ENCODE measurements at places on chromosomes 3 and 15.
A peak's percentile ranks its signal among the peaks of the same experiment; 100 is the strongest.

- DNase-seq = no peak
These were observed 6.4 kb downstream of the ASTE1 start for GRCh38 chr3:131020122-131020693.

GRCh38 chr3:14563946-14564539 lies 23.9 kb upstream of the GRIP2 start:
- DNase-seq = no peak

GRCh38 chr15:31265090-31265870 lies 61.4 kb upstream of the KLF13 start:
- DNase-seq = no peak

DNA sequence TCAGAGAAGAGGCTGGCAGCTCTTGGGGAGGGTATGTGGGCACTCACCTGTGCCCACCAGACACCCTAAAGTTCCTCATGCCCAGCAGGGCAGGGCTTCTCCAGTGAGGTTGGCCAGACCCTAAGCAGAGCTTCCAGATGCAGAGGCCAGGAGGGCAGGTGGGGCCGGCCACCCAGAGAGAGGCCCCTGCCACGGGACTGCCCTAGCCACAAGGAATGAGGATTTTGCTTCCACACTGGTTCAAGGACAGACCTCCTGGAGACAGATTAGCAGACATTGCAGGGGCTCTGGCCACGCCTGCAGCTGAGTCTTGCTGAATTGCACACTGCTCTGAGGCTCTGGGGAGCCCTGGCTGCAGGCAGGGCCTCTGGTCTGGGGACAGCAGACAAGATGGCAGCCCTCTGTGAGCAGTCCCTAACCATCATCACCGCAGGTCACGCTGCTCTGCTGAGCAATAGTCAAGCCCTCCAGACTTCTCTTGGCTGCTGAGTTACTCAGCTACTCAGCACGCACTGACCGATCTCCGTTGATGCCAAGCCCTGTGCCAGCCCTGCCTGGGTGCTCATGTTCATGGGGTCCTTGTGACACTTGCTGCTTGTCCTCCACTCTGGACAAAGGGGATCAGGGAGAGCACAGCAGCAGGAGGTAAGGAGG lies 117.4 kb upstream of the ABHD17C start:
- DNase-seq = no peak

DNA sequence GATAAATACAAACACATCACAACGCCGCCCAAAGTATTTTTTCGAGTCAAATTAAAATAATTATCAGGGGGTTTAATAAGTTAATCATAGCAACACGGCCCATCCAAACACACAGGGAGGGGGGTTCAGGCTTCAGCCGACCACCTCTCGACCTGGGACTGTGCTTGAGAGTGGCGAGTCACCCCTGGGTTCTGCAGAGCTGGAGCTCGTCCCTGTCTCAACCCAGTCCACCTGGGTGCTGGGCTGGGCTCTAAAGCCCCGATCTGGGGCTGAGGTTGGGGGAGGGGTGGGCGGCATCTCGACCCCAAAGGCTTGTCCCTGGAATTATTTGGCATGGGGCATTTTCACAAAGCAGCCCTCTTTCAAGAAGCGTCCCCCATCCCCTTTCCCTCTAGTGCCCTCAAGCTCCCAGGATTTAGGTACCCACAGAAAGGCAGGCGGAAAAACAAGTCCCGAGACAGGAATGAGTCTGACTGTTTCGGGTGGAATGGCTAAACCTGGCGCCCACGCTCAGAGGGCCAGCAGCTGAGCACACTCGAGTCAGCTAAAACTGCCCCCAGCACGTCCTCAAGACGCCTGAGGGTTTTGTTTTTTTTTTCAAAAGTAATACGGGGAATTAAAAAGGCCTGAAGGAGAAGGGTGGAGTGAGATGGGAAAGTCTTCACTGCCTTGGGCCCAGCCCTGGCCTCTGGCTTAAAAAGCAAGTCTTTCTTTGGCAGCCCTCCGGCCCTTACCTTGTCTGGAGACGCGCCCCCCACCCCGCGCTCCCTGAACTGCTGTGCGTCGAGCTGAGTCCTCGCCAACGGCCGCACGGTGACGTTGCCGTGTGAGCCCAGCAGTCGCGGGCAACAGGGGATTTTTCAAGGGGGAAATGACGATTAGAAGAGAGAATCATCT lies 32.5 kb downstream of the NR2F2 start:
- DNase-seq = peak; percentile 47

DNA sequence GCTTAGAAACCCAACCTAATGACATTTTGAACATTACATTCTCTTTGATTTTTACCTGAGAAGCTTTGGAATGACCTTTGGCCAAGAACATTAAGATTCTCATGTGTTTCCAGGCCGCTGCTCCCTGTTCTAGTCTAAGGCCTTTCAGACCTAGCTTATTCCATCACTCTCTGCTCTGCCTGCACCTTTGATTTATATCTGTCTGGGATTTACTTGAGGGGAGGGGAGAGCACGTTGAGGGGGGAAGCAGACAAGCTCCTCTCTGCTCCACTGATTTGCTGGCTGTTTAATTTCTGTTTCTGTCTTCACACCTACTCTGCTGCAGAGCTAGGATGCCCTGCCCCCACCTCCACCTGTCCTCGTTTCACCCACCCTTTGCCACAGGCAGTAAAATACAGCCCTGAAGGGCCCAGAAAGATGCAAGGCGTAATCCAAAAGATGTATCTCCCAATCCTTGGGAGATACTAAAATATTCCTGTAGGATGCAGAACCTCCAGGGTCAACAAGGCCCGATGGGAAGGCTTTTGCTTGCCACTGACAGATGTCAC lies 429.8 kb downstream of the EPHB1 start:
- no peak for DNase-seq

DNA sequence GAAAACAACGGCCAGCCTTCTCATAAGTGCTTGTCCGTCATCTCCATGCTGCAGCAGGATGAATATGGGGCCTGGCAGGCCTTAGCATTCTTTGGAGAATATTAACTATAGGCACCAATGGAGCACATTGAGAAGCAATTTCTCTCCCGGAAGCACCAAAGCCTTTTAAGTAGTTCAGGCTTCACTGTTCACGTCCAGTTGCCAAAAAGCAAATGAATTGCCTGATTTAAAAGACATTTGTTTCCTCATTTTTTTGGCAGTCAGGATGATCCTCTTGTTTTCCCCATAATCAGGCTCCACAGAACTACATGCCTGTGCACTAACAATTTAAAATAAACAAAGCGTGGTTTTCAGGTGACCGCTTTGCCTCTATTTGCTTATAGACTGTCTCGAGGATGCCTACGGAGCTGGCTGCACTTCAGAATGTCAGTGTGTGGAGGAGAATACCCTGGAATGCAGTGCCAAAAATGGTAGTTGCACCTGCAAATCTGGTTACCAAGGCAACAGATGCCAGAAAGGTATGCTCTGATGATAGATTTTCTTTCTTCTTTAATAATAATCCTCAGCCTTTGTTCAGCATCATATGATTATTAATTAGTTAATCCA lies 725.2 kb upstream of the GOLIM4 start:
- no peak for DNase-seq

GRCh38 chr3:9110316-9110715 lies 139.1 kb downstream of the SRGAP3 start:
- DNase-seq = no peak

GRCh38 chr15:50137893-50138292 lies 18.9 kb upstream of the ATP8B4 start:
- no peak for DNase-seq

- DNase-seq = peak; percentile 33
These were observed 62.1 kb downstream of the RASGRF1 start for GRCh38 chr15:79028411-79028964.

GRCh38 chr15:68303134-68303533 lies 25.6 kb downstream of the FEM1B start:
- no peak for DNase-seq

- DNase-seq = peak; percentile 61
These were observed 136.5 kb upstream of the TBL1XR1 start for GRCh38 chr3:177333533-177334520.

- DNase-seq = peak; percentile 10
These were observed 2.1 kb upstream of the GABRA5 start for GRCh38 chr15:26864664-26865191.

DNA sequence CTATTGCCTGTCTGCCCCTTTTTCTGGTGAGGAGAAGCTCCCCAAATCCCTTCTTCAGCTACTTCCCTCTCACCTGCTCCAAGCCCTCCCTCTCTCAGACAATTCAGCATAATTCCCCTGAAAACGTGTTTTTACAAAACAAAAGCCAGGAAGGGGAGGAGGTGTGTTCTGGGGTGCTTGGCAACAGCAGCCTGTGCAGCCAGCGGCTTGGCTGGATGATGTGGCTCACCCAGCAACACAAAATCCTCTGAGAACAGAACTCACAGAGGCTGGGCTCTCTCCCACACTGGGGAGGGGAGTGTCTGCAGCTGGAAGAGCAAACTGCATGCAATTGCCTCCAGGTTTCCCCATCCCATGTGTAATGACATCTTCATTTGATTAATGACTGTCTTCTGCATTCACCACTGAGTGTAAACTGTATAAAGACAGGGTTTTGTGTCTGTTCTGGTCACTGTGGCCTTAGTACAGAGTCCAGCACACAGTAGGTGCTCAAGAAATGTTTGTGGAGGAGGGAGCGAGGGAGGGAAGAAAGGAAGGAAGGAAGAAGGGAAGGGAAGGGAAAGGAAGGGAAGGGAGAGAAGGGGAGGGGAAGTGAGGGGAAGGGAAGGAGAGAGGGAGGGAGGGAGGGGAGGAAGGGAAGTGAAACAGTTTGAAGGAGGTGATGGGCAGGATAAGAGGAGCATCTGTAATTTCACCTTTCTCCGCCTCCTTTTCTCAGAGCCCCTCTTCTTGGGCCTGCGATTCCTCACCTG lies 70.1 kb upstream of the GLCE start:
- peak; percentile 48 for DNase-seq

DNA sequence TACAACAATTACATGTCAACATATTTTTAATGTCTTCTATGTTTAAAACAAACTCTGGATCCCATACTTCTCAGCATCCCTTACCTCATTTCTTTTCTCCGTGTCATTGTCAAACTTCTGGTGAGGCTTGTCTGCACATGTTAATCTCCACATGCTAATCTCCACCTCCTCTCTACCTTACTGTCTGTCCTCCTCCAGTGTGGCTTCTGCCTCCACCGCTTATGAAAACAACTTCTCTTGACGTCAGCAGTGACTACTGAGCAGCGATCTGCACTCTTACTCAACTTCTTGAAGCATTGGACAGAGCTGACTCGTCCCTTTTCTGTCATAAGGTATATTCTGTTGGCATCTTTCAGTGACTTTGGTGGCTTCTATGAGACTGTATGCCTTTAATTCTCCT lies 338.2 kb upstream of the THRB start:
- no peak for DNase-seq

DNA sequence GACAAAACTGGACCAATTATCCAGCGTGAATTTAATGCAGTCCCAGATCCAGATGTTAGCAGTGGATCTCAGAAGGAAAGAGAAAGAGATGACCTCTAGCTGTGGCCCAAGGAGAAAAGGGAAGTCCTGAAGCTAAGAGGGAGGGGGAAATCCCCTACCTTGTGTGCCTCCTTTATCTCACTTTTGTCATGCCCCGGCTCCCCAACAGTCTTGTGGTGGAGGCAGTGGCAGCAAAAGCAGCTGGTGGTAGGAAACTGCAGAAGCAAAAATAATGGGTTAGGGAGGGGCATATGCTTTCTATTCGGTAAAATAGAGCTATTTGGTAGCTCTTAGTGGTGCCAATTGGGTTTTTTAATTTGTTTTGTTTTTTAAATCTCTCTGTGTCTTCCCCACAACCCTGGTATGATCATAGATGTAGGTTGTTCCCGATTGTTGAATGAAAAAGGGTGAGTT lies 56.5 kb downstream of the MCTP2 start:
- no peak for DNase-seq

DNA sequence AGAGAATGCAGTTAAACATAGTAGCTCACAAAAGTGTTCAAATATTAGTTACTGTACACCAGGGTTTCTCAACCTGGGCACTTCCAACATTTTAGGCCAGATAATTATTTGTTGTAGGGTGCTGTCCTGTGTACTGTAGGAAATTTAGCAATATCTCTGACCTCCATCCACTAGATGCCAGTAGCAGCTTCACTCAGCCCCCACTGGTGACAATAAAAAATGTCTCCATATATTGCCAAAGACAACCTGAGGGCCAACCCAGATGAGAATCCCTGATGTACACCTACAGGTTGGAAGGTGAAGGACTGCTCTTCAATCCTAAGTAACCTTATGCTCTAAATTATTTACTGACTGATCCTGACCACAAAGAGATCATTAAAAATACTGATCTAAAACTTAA lies 32.5 kb downstream of the DCUN1D1 start:
- DNase-seq = no peak

DNA sequence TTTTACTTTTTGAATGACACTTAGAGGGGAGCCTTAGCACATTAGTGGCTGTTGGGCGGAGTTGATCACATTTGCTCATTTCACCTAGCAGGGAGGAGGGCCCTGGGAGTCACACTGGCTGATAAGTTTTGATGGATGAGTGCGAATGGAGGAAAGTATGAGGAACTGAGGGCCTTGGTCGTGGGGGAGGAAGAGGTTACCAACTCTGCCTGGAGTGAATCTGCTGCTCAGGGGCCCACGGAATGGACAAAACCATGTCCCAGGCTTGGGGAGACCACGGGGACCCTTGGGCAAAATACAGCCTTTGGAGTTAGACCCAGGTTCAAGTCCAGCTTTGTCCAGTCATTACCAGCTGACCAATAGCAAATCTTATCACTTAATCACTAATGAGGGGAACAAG lies 5.1 kb upstream of the FLNB start:
- DNase-seq = no peak

DNA sequence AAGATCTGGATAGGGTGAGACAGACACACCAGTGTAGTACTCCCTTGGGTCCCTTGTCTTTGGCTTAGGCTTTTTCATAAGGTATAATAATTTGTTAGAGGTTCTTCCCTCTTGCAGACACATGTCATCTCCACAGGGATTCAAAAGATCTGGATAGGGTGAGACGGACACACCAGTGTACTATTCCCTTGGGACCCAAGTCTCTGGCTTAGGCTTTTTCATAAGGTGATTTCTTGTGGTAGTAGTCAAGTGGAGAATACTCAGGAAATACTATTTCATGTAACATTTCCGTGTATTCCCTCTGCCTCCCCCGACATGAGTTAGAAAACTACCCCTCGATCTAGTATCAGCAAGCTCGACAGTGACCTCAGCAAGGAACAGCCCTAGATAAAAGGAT lies 954 bp upstream of the MAPKBP1 start:
- no peak for DNase-seq

- no peak for DNase-seq
These were observed 500.6 kb upstream of the GOLIM4 start for GRCh38 chr3:168596175-168596823.

GRCh38 chr15:76345583-76345879 lies 9.0 kb downstream of the ISL2 start:
- no peak for DNase-seq

- DNase-seq = peak; percentile 86
These were observed 542 bp downstream of the PLOD2 start for GRCh38 chr3:146160321-146160963.
